ENCODE measurements at places on chromosomes 13 and 19. TPM values are rescaled to one million over a fixed set of nuclear protein-coding genes. Genes with fewer than 3 reads are reported as not detected.

GRCh38 chr13:68176475-68176874 is 946.3 kb upstream of the PCDH9 start:
- H3K36me3 ChIP-seq: no peaks in the 10 kb centered on the region
- H3K4me1 ChIP-seq: no peaks in the 10 kb centered on the region
- no peak overlapping the region for H3K4me3 ChIP-seq
- no peak overlapping the region for H3K27ac ChIP-seq
- DNase-seq: no peak

GRCh38 chr19:32868206-32868950 is 1.2 kb downstream of the SLC7A9 start:
- H3K36me3 ChIP-seq: no peaks in the 10 kb centered on the region
- no peaks in the 10 kb centered on the region for H3K4me1 ChIP-seq
- H3K27me3 ChIP-seq: no peaks in the 10 kb centered on the region
- H3K27ac ChIP-seq: no peak overlapping the region
- no peak overlapping the region for H3K4me3 ChIP-seq

RNASEH2A gene
- 5.2 TPM for total RNA-seq

- no peaks in the 10 kb centered on the region for H3K4me1 ChIP-seq
- H3K4me3 ChIP-seq: peak overlapping the region; percentile 53
These were observed 6.1 kb upstream of the LMNB2 start for GRCh38 chr19:2462635-2463421.

ACTMAP gene
- total RNA-seq: 2.9 TPM

DNA sequence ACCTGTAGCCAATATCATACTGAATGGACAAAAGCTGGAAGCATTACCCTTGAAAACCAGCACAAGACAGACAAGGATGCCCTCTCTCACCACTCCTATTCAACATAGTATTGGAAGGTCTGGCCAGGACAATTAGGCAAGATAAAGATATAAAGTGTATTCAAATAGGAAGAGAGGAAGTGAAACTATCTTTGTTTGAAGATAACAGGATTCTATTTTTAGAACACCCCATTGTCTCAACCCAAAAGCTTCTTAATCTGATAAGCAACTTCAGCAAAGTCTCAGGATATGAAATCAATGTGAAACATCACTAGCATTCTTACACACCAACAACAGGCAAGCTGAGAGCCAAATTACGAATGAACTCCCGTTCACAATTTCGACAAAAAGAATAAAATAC is 17.8 kb upstream of the CCNA1 start:
- H3K27me3 ChIP-seq: no peaks in the 10 kb centered on the region
- H3K36me3 ChIP-seq: no peaks in the 10 kb centered on the region
- no peaks in the 10 kb centered on the region for H3K4me1 ChIP-seq

DNA sequence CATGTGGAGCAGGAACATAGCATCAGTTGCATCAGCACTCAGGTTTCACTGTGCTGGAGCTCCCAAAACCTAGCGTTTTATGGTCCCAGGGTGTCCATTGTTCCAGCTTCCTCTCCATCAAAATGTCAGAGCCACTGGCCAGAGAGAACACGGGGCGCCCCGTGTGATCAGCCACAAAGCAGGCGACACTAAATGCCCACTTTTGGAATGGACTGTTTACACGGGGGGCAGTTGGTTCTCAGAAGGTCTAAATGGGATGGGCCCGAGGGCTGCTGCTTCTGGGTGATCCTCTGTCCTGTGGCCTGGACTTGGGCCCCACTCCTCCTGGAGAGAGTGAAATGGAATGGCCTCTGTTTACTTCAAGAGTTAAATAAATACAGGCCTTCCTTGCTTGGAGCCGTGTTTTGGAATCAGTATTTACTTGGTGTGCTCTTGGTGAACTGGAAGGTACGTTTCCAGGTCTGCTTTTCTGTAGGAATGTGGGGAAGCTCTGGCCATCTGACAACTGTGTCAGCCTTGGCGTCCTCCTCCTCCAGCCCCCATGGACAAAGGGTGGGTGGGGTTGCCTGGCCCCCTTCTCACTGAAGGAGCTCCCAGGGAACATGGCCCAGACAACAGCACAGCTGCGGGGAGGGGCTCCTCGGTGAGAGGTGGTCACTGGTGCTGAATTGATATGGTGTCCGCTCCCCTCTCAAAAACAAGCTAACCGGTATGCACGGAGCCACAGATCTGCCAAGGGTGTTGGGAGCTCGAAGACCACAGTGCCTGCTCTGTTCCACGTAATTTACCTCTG is 16.1 kb upstream of the MCF2L start:
- no peaks in the 10 kb centered on the region for H3K4me1 ChIP-seq
- no peak overlapping the region for H3K27ac ChIP-seq
- no peaks in the 10 kb centered on the region for H3K27me3 ChIP-seq
- DNase-seq: no peak

- H3K4me1 ChIP-seq: no peaks in the 10 kb centered on the region
- H3K27me3 ChIP-seq: no peaks in the 10 kb centered on the region
- no peaks in the 10 kb centered on the region for H3K36me3 ChIP-seq
- no peak for DNase-seq
These were observed 71.2 kb downstream of the WASF3 start for GRCh38 chr13:26628706-26629105.

PTPRH gene
- total RNA-seq: 10.2 TPM

- H3K27me3 ChIP-seq: no peaks in the 10 kb centered on the region
- peaks cover 17% of the 10 kb centered on the region for H3K4me1 ChIP-seq
- no peak overlapping the region for H3K27ac ChIP-seq
- H3K4me3 ChIP-seq: no peak overlapping the region
- no peaks in the 10 kb centered on the region for H3K36me3 ChIP-seq
These were observed 167.8 kb downstream of the DLEU7 start for GRCh38 chr13:50675651-50676050.

GRCh38 chr13:97279913-97280312 is 57.8 kb downstream of the MBNL2 start:
- no peak overlapping the region for H3K4me3 ChIP-seq
- peaks cover 14% of the 10 kb centered on the region for H3K4me1 ChIP-seq
- peak overlapping the region; percentile 77 for H3K27ac ChIP-seq
- DNase-seq: no peak
